ENCODE measurements at places on chromosomes 16 and 17. TPM values are rescaled to one million over a fixed set of nuclear protein-coding genes. Genes with fewer than 3 reads are reported as not detected.

DNA sequence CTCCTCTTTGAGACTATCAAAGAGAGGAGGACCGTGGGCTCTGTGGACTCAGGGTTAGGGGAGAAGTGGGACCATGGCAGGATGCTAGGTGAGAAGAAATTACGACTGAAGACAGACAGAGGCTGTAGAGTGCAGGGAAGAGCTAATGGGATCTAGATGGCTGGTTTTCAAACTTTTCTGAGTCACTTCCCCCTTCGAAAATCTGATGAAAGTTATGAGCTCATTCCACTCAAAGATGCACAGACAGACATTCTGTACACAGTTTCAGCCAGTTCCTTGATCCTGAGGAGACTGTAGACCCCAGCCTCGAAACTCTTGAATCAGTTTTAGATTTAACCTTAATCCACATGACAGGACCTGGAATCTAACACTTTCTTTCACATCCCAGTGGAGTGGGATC is 40.7 kb downstream of the RGS9 start:
- no peak overlapping the region for H3K27ac ChIP-seq
- H3K27me3 ChIP-seq: no peaks in the 10 kb centered on the region
- DNase-seq: no peak
- no peak overlapping the region for H3K4me3 ChIP-seq
- H3K4me1 ChIP-seq: peaks cover 22% of the 10 kb centered on the region
- H3K36me3 ChIP-seq: no peaks in the 10 kb centered on the region

DNA sequence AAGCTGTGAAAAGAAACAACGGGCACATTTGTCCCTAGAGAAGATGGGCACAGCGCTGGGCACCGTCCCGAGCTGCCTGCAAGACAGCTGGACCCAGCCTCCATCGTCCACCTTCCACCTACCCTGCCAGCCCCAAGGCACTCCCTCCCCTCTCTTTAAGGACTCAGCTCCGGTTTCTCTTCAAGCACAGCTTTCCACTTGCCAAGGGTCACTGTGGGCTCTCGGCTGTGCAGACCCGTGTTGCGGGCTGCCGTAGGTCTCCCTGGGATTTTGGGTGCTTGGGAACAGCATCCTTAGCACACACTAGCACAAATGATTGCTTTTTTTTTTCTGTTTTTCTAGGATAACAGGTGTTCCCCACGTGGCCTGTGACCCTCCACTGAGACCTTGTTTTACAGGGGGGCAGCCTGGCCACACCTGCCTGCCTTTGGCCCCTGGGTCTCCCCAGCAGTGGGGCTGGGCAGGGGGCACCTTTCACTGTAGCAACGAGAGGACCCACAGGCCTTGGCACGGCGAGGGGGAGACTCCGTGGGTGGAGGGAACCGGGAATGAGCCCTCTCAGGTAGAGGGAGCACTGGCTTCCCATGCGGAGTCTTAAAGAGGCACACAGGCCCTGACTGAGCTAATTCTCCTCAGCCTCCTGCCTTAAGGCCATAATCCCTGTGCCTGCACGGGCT is 1.4 kb downstream of the CHMP6 start:
- H3K27ac ChIP-seq: no peak overlapping the region
- no peak for DNase-seq
- peaks cover 17% of the 10 kb centered on the region for H3K4me1 ChIP-seq
- H3K27me3 ChIP-seq: no peaks in the 10 kb centered on the region
- H3K4me3 ChIP-seq: peak overlapping the region; percentile 71

GRCh38 chr17:47955497-47956461 is 1.9 kb downstream of the PRR15L start:
- no peak overlapping the region for H3K27ac ChIP-seq
- no peak for DNase-seq
- peaks cover 3% of the 10 kb centered on the region for H3K36me3 ChIP-seq
- H3K4me1 ChIP-seq: no peaks in the 10 kb centered on the region

DNA sequence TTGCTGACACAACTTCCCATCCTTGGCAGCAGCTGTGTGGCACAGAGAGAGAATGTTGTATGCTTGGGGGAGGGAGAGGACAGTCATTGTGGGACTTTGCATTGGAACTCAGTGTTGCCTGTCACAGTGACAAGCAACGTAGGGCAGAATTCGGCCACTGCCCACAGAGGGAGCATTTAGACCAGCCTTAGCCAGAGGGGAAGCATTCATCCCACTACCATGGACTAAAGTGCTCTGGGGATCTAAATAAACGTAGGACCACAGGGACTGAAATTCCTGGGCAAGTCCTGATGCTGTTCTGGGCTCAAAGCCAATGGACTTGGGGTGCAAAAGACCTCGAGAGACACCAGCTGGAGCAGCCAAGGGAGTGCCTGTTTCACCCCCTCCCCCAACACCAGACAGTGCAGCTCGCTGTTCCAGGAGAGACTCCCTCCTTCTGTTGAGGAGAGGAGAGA is 44.9 kb downstream of the ABCA8 start:
- DNase-seq: no peak
- H3K27me3 ChIP-seq: peaks cover 4% of the 10 kb centered on the region
- no peak overlapping the region for H3K27ac ChIP-seq
- no peaks in the 10 kb centered on the region for H3K36me3 ChIP-seq

- H3K27me3 ChIP-seq: no peaks in the 10 kb centered on the region
- peaks cover 1% of the 10 kb centered on the region for H3K36me3 ChIP-seq
- no peak overlapping the region for H3K4me3 ChIP-seq
- no peak overlapping the region for H3K27ac ChIP-seq
- H3K4me1 ChIP-seq: peaks cover 19% of the 10 kb centered on the region
Measured at GRCh38 chr16:12010388-12011251, 34.1 kb downstream of the SNX29 start.

DNA sequence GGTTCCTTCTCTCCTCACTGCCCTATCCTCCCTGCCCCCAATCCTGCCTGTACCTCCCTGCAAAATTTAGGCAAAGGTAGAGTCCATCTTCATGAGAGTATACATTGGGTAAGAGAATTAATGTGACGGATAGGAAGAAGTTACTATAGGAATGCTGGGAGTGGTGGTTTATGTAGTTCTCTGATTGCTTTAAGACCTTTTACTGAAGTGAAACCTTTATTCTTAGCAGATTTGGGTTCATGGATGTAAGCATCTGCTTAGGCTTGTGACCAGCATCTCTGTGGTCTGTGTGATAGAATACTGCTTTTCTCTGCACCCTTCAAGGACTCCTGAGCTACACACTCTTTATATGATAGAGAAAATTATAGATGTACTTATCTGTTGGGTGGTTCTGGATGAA is 127.3 kb downstream of the PRKCA start:
- no peaks in the 10 kb centered on the region for H3K27me3 ChIP-seq
- H3K4me1 ChIP-seq: peaks cover 64% of the 10 kb centered on the region
- H3K27ac ChIP-seq: no peak overlapping the region
- peaks cover 29% of the 10 kb centered on the region for H3K36me3 ChIP-seq
- no peak overlapping the region for H3K4me3 ChIP-seq

GRCh38 chr17:692116-692515 is 22.5 kb downstream of the VPS53 start:
- no peaks in the 10 kb centered on the region for H3K27me3 ChIP-seq
- peaks cover 15% of the 10 kb centered on the region for H3K36me3 ChIP-seq
- no peak overlapping the region for H3K27ac ChIP-seq
- H3K4me3 ChIP-seq: no peak overlapping the region
- no peaks in the 10 kb centered on the region for H3K4me1 ChIP-seq

GRCh38 chr17:56593646-56594319 is at the start of gene NOG:
Gene NOG (plus strand): TSS chr17:56593699. CDS start chr17:56594224, 525 bp downstream.
- peak within 1 kb of the TSS; percentile 79 for H3K4me3 ChIP-seq
- no peak within 1 kb of the TSS for H3K27ac ChIP-seq
- H3K27me3 ChIP-seq: peaks cover 9% of the 10 kb centered on the region
- no peaks in the 10 kb centered on the region for H3K36me3 ChIP-seq
- peaks cover 25% of the 10 kb centered on the region for H3K4me1 ChIP-seq

- peaks cover 31% of the 10 kb centered on the region for H3K4me1 ChIP-seq
- no peak overlapping the region for H3K27ac ChIP-seq
Measured at GRCh38 chr17:64780096-64781013, 118.2 kb upstream of the SMURF2 start.

DNA sequence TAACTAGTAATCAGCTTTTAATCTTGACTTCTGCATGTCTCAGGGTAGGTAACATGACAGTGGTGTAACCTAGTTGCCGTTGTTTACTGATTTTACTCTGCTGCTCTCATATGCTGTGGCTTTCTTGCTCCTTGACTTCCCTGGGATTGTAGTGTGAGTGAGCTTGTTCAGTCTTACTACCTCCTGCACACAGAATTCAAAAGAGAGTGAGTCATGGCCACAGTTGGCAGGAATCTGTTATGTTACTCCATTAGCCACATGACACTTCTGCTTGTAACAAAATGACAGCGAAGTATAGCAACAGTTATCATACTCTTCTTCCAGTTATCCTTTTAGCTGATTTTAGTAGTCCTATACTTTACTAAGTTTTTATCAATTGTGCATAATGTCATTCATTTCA is 18.8 kb downstream of the TNRC6A start:
- no peak for DNase-seq
- H3K27me3 ChIP-seq: no peaks in the 10 kb centered on the region
- peaks cover 68% of the 10 kb centered on the region for H3K4me1 ChIP-seq
- H3K36me3 ChIP-seq: peaks cover 31% of the 10 kb centered on the region
- no peak overlapping the region for H3K27ac ChIP-seq
- no peak overlapping the region for H3K4me3 ChIP-seq

DNA sequence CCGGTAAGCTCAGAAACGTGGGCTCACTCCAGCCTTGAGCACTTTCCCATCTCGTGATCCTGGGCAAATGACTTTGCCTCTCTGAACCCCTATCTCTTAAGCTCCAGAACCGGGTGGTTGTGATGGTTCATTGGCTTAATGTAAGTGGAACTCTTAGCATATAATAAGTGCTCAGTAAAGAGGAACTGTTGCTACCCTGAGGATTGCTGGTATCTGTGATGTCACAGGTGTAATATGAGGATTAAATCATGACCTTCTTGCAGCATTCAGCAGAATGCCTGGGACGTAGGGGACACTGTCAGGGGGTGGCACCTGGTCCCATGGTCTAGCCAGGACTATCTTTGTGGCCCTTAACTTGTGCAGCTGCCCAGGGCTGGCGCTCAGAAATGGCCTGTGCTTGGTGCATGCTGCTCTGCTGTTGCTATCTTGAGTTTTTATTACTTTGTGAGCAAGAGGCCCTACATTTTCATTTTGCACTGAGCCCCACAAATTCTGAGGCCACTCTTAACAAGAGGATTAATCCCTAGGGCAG is 68.8 kb downstream of the SREBF1 start:
- DNase-seq: no peak
- H3K27me3 ChIP-seq: no peaks in the 10 kb centered on the region
- H3K27ac ChIP-seq: no peak overlapping the region

DNA sequence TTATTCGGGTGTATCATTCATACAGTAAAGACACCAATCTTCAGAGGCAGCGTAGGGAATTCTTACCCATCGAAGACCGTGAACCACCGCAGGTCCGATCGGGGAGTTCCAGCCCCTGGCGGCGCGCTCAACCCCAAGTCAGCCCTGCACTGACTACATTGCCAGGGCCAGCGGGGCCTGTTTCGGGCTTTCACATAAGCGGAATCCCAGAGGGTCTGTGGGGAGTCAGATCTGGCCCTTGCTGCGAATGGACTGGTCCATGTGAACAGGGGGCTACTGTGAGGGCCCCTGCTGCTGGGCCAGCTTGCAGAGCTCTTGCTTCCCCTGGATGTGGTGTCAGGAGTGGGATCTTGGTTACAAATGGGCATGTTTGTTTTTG is 7.6 kb downstream of the PDE6G start:
- H3K4me3 ChIP-seq: no peak overlapping the region
- H3K27me3 ChIP-seq: peaks cover 26% of the 10 kb centered on the region
- DNase-seq: no peak
- no peaks in the 10 kb centered on the region for H3K36me3 ChIP-seq
- H3K4me1 ChIP-seq: peaks cover 7% of the 10 kb centered on the region
- H3K27ac ChIP-seq: no peak overlapping the region

GRCh38 chr16:53112015-53112414 is 57.2 kb downstream of the CHD9 start:
- H3K4me1 ChIP-seq: peaks cover 3% of the 10 kb centered on the region
- H3K36me3 ChIP-seq: peaks cover 2% of the 10 kb centered on the region
- H3K27me3 ChIP-seq: no peaks in the 10 kb centered on the region
- H3K4me3 ChIP-seq: no peak overlapping the region

GRCh38 chr16:83967838-83968305 is at the start of gene NECAB2:
Gene NECAB2 (plus strand): TSS chr16:83968244. CDS start chr16:83968649, 405 bp downstream.
- H3K27ac ChIP-seq: no peak within 1 kb of the TSS
- peak; percentile 52 for DNase-seq
- no peaks in the 10 kb centered on the region for H3K36me3 ChIP-seq
- no peaks in the 10 kb centered on the region for H3K4me1 ChIP-seq
- peaks cover 33% of the 10 kb centered on the region for H3K27me3 ChIP-seq

DNA sequence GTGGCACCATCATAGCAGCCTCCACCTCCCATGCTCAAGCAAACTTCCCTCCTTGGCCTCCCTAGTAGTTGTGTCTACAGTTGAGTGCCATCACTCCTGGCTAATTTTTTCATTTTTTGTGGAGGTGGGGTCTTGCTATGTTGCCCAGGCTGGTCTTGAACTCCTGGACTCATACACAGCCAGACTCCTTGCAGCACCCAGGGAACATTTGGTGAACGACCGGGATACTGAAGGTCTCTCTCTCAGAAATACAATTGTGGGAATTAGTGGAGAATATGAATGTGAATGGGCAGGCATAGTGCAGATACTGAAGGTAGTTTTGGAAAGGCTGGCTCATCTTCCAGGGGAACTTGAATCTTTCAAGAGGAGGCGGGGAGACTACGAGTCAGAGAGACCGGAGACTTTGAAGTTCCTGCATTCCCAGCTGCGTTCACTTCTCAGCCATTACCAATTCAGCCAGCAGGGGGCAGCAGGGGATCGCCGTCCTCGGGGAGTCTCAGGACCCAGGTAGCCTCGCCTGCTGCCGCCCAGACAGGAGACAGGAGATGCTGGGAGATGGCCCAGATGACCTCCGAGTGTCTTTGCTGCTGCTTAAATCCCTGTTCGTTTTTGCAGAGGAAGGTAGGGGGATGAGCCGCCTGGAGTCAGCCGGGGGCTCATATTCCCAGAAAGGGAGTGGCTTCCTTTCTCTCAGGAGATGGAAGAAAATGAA is 68.6 kb downstream of the HAPSTR1 start:
- no peak overlapping the region for H3K27ac ChIP-seq
- no peaks in the 10 kb centered on the region for H3K36me3 ChIP-seq
- peaks cover 31% of the 10 kb centered on the region for H3K27me3 ChIP-seq
- H3K4me1 ChIP-seq: no peaks in the 10 kb centered on the region
- no peak overlapping the region for H3K4me3 ChIP-seq

DNA sequence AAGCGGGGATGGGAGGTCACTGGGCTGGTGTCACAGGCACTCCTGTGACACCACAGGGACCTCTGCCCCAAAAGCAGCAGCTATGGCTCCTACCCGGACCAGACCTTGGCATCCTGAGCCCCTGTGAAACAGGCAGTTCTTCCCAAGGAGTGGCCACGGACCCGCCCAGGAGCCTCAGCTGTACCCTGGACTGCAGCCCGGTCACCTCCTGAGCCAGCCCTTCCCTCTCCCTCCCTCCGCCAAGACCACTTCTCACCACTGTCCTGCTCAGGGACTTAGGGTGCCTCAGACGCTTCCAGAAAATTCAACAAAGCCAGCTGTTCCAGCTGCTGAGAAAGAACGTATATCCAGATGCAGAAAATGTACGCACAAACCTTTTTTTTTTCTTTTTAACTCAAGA is 13.9 kb upstream of the NCBP3 start:
- H3K4me3 ChIP-seq: no peak overlapping the region
- peaks cover 3% of the 10 kb centered on the region for H3K27me3 ChIP-seq
- no peaks in the 10 kb centered on the region for H3K4me1 ChIP-seq
- no peaks in the 10 kb centered on the region for H3K36me3 ChIP-seq
- no peak for DNase-seq

- H3K4me3 ChIP-seq: no peak overlapping the region
- H3K4me1 ChIP-seq: peaks cover 73% of the 10 kb centered on the region
- no peak overlapping the region for H3K27ac ChIP-seq
- peak; percentile 85 for DNase-seq
Measured at GRCh38 chr17:40314584-40314956, 5.6 kb downstream of the RARA start.

VASN gene
- total RNA-seq: 0.08 TPM

MYH13 gene
- total RNA-seq: not detected

C16orf54 gene
- 19.1 TPM for total RNA-seq

CLEC18C gene
- 0.23 TPM for total RNA-seq

LPO gene
- total RNA-seq: not detected

TP53TG3C gene
- not detected for total RNA-seq
